ENCODE measurements at places on chromosomes 1 and 21.

- DNase-seq = no peak
These were observed 493.7 kb upstream of the PLXNA2 start for GRCh38 chr1:208737922-208738321.

GRCh38 chr1:48923116-48923515, 146.4 kb upstream of the BEND5 start:
- DNase-seq = no peak

GRCh38 chr1:224980181-224980580, 50.7 kb downstream of the DNAH14 start:
- no peak for DNase-seq

GRCh38 chr1:1427820-1428148, 6.7 kb upstream of the ANKRD65 start:
- no peak for DNase-seq

DNA sequence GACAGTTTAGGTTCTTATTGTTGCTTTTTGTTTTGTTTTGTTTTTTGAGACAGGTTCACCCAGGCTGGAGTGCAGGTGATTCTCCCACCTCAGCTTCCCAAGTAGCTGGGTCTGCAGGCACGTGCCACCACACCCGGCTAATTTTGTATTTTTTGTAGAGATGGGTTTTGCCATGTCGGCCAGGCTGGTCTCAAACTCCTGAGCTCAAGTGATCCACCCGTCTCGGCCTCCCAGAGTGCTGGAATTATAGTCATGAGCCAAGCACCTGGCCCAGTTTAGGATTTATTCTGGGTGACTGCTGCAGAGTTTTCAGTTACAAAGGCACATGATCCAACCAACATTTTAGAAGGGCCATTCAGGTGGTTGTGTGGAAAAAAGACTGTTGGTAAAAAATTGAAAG, 102.0 kb downstream of the SPAG17 start:
- DNase-seq = no peak
